ENCODE measurements at places on chromosomes 11 and 22. TPM values are rescaled to one million over a fixed set of nuclear protein-coding genes. Genes with fewer than 3 reads are reported as not detected.

DNA sequence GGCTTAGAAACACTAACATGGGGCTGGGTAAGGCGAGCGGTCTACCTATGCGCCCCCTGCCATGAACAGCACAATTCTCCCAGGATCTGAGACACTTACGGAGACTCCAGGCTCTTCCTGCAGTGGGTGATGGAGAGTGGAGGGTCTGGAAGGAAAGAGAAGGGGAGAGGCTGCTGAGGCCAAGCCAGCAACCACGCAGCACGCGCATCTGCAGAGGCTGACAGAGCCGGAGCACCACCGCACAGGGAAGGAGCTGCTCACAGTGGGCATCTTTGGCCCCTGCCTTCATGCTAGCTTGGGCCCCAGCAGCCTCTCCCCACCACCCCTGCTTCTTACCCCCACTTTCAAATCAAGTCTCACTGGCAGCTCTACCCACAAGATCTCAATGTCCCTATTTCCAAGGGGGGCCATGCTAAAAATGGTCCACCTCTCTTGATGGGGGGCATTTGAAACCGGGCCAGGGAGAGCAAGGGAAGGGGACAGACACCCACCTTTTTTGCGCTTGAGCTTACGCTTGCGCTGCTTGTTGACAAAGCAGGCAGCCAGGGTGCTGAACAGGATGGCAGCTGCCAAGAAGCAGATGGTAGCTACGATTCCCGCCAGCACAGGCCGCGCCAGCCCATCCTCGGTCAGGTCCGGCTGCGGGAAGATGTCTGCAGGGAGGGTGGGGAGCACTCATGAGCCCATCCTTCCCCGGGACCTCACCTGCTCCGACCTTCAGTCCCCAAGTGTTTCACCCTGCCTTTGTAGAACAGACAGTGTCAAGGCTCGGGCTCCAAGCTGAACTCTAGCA is 34.5 kb downstream of the IGSF9B start:
- DNase-seq = no peak

DNA sequence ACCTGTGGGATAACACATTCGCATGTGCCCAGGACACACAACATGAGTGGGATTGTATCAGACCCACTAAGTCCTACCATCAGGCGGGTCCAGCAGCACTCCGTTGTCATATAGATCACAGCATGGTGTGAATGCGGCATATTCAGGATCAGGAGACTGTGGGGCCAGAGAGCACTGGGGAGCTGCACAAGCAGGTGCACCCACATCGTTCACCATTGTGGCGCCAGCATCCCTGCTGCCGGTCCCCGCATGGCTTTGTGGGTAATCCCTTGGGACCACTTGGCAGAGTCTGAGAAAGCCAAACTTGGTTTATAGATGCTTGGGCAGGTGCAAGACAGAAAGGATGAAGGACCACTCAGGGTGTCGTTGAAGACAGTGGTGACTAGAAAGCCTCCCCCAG is 201.6 kb upstream of the B3GAT1 start:
- no peak for DNase-seq

DNA sequence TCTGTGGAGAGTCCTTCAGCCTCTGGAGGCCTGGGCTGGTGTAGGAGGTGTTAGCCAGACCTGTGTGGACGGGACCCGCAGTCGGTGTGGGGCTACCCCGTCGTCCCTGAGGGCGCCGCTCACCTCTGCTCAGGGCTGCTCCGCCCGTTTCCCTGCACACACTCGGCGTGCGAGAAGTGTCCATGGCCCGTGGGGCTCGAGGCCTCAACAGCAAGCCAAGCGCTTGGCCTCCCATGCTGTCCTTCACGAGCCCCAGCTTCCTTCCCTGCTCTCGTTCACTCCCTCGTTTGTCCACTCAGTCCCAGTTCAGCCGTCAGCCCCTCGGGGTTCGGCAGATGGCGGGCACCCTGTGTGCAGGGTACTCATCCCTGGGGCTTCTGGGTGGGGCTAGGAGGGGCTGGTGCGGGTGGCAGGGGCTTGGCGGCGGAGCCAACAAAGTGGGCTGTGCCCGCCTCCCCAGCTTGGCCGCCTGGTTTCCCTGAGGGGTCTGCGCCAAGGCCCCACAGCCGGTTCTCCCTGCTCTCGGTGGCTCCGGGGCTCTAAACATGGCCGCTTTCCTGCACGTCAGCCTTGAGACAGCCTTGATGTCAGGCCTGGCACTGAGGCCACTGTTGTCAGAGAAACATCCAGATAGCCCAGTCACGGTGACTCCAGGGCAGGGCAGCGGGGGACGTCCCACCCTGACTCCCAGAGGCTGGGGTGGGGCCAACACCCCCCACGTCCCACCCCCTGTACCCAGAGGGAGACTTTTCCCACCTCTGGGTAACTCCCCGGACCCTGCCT is 3.3 kb downstream of the MUC6 start:
- no peak for DNase-seq

GRCh38 chr11:119882316-119882715 is 153.3 kb upstream of the NECTIN1 start:
- no peak for DNase-seq

DNA sequence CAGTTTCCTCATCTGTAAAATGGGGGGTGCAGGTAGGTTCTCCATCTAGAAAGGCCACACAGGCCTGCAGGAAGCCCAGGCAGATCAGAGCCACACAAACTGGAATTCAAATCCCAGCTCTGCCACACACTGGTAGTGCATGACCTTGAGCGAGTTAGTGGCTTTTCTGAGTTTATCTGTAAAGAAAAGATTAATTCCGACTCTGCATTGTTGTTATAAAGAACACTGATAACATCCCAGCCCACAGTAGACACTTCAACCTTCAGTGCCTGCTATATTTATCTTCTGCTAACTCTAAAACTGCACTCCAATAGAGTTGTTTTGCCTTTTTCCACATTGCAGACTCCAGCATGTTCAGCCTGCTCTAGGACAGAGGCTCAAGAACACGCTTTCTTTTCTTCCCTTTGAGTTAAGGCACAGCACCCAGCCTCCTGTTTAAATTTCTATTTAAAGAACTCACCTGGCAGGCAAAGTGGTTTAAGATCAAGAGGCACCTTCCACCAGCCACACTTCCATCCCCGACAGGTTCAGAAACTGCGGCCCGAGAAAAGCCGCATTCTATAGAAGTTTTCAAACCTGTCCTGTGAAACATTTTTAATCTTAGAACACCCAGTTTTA is 133.9 kb downstream of the PLEKHA7 start:
- no peak for DNase-seq

DNA sequence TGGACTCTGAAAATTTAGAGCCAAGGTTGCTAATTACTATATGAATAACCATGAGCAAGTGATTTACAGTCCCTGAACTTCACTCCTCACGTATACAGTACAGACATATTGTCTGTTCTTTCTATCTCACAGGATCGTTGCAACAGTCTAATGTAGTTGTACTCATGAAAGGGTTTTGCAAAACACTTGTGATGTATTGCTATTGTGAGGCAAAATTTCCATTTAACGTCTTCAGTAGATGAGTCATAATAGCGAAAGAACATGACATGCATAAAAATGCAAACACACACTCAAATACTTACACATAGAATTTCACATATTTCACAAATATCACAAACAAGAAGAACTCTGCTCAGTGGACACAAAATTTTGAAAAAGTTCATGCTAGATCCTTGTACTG is 134.6 kb upstream of the TRPC6 start:
- no peak for DNase-seq

DNA sequence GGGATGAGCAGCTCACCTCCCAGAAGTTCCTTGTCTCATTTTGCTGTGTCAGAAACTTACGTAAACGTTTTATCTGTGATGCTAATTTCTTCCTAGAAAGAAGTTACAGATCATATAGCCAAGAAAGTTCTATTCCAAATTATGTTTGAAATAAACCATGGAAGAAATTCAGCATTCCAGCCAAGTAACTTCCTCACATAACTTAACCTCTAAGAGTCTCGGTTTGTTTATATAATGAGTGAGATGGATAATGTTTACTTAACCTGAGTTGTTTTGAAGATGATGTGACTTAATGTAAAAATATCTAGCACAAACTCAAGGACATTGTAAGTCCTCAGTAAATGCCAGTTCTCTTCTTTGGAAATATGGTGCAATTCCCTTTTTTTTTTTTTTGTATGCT is 8.9 kb upstream of the MUC15 start:
- no peak for DNase-seq

GRCh38 chr22:50656122-50657070 is 16.2 kb upstream of the SHANK3 start:
- no peak for DNase-seq

- DNase-seq = no peak
These were observed 1.5 kb downstream of the SULT4A1 start for GRCh38 chr22:43860831-43861230.

- DNase-seq = no peak
These were observed 68.4 kb downstream of the MYEOV start for GRCh38 chr11:69362315-69362714.

DNA sequence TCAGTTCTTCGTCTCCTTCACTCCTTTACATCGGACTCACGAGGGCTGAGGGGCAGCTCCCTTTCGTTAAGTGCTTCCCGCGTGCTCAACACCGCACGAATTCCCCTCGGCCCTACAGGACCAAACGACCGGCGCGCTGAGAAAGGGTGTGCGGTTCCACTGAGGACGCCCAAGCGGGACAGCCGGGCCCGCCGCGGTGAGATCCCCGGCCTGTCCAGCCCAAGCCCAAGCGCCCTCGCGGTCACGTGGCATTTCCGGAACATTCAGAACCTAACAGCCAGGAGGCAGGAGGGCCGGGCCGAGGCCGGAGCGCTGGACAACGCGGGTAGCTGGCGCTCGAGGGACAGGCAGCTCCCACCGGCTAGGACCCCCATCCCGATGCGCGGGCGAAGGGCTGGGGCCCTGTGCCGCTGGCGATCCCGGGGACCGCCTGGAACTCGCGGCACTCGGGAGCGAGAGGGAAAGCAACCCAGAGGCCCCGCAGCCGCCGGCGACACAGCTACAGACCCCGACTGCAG is 737 bp upstream of the STIP1 start:
- no peak for DNase-seq

DNA sequence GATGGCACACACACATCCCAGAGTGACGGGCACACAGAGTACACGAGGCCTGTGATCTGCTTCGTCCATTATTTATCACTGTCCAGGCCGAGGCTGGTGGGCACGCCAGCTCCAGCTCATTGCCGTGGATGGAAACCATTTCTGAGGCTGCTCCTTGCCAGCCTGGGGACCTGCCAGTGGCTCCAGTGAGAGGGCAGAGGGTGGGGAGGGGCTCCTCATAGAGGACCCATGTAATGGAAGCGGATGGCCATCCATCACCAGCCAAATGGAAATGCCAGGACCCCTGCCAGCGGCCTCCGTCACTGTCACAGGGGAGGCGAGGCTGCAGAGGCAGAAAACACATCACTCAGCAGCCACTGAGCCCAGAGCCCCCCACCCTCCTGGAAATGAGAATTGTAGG is 35.7 kb downstream of the TP53I11 start:
- no peak for DNase-seq

DNA sequence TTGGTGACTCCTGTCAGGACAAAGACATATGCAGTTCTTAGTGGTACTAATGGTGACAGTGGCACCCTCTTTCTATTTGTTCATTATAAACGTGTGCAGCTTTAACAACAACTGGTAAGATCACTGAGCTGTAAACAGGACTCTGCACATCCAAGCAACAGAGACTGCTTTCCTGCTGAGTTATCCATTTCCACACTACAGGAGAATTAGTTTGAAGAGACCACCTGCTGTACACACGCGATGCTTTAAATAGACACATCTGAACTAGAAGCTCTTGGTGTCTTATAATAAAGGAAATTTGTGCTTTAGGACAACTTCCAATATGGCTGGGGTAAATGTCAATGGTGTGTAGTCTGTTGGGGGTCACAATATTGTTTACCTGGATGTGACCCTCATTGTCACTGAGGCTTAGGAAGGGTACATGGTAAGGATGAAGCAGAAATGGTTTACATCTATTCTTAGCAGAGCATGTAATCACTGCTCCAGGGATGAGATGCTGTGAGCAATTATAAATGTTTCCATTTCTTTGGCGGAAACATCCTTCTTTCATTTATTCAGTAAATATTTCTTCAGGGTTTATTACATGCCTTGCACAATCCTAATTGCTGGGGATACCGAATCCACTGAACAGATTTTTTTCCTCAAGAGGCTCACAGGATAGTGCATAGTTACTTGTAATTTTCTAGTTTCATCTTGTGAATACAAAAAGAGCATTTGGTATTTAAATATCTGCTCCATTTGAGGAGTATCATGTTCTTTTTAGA is 354.0 kb upstream of the CCDC90B start:
- no peak for DNase-seq

DNA sequence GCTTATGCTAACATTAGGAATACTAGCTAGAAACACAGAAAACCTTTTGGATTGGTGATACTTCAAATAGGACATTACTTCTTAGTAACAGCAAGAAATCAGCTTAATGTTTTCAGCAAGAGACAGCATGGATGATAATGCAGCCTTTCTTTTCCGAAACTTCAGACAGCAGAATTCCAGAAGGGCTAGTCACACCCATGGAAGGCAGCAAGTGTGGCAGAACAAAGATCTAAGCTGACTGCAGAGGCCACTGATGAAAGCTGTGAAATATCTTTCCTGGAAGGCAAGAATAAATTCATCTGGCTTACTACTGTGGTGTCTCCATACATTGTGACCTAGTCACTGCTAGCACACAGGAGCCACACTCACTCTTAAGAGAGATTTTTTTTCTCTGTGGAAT is 100.3 kb downstream of the CCDC83 start:
- DNase-seq = no peak

DNA sequence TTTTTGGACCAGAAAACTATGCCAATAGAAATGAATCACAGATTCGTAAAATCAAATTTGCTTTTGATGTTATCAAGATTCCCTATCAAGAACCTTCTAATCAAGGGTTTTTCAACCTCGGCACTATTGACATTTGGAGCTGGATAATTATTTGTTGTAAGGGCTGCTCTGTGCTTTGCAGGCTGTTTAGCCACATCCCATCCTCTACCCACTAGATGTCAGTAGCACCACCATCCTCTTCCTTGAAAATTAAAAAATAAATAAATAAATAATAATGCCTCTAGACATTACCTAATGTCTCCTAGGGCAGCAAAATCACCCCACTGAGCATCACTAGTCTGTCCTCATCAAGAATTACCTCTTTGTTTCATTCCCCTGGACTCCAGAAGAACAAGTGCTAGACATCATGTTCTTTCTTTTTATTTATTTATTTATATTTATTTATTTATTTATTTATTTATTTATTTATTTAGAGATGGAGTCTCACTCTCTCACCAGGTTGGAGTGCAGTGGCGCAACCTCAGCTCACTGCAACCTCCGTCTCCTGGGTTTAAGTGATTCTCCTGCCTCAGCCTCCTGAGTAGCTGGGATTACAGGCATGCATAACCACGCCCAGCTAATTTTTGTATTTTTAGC is 744.7 kb downstream of the KCNA4 start:
- DNase-seq = no peak

- no peak for DNase-seq
These were observed 66.6 kb downstream of the ATXN10 start for GRCh38 chr22:45738206-45738605.

The SMDT1 gene
- total RNA-seq = 105 TPM

The TIMM10B gene
- 39.3 TPM for total RNA-seq

The KCNJ5 gene
- total RNA-seq = not detected

The VSIG2 gene
- 0.85 TPM for total RNA-seq

The CALCA gene
- total RNA-seq = not detected

The ACTN3 gene
- total RNA-seq = not detected

The PDE3B gene
- total RNA-seq = 268 TPM

The DBX1 gene
- not detected for total RNA-seq

The IGF2 gene
- 0.36 TPM for total RNA-seq

The PKNOX2 gene
- total RNA-seq = not detected

The DNHD1 gene
- total RNA-seq = 24.0 TPM

The TREH gene
- not detected for total RNA-seq
